ENCODE measurements at places on chromosomes 4 and X. TPM values are rescaled to one million over a fixed set of nuclear protein-coding genes. Genes with fewer than 3 reads are reported as not detected.

GRCh38 chr4:181693517-181693916 lies 549.7 kb upstream of the TENM3 start:
- DNase-seq: no peak

- no peak for DNase-seq
These were observed 33.8 kb upstream of the ADRA2C start for GRCh38 chr4:3732076-3733028.

GRCh38 chr4:39410415-39410814 lies 3.7 kb downstream of the KLB start:
- DNase-seq: no peak

GRCh38 chr4:54155936-54156335 lies 56.0 kb downstream of the GSX2 start:
- no peak for DNase-seq

DNA sequence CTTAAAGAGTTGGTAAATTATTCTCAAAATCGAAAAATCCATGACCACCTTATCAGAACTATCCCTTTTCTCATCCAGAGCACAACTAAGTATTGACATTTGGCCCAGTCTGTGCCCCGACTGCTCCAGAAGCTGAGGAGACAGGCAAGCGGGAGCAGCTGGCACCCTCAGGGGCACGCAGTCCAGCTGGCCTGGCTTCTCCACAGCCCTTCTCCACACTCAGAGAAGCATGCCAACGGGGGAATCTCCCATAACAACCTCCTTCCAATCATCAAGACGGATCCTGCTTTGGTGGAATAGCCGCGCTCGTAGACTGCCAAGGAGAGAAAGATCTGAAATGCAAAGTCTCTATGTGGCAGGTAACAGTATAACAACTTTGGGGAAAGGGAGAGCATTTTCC lies 85.4 kb downstream of the AFAP1 start:
- DNase-seq: no peak

DNA sequence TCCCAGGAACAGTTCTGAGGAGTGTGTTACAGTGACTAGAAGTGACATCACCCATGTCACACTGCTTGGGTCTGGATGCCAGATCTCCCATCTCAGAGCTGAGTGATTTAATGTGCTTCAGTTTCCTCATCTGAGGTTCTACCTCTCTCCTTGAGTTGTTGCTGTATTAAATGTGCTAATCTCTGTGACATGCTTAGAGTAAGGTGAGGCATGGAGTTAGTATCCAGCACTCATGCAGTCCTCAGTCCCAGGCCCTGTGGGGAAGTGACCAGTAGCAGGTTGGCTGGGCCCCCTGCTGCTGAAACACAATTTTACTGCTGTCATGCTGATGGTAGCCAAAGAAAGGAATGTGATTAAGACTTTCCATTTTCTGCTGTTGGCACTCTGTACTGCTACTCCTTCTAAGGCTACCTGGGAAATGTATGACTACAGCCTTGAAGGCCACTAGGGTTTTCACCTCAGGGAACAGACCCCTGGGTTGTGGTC lies 639.6 kb downstream of the MID1IP1 start:
- DNase-seq: no peak

GRCh38 chr4:106034751-106035150 lies 139.5 kb downstream of the NPNT start:
- no peak for DNase-seq

DNA sequence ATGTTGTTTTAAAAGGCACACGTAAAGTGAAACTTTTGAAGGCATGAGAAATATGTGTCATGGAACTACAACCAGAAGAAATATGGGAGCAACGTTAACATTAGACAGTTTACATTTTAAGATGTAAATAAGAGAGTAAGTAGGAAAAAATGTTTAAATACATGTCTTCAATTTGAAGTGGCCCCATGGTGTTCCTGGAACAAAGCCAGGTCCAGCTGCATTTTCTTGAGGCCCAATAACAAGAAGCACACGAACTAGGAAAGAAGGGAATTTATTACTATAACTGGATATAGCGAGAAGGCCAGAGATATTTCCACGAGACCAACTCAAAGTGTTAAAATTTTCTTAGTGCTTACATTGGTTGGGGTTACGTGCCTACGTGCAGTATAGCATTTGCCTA lies 458.1 kb downstream of the KCTD8 start:
- DNase-seq: no peak

DNA sequence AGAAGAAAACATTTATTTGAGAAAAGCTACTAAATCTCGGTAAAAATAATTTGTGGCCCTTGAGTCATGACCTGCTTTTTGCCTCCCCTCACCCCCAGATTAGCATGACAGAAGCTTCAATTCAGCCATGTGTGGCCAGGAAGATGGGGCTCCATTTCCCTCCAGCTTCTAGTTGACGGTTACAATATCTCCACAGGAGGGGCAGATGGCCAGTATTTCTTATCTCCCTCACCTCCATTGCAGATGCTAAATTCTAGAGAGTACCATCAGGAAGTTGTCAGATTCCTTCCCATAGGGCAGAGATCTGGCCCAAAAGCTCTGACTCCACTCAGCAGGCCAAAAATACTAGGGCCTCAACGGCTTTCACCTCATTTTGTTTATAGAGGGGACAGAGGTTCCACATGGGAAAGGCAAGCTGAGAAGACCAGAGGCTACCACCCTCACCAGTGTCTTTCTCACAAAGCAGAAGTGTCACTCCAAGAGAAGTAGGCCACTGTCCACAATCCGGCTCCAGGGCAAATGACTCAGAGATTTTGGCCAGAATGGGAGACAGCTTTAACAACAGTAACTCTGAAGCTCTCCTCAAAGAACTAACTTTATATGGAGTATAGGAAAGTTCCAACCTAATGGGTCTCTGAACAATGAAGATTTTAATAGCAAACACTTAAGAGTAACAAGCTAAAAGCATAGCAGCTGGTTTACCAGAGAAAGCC lies 108.3 kb downstream of the TBC1D19 start:
- no peak for DNase-seq

- DNase-seq: no peak
These were observed 32.2 kb downstream of the MID2 start for GRCh38 chrX:107857837-107858236.

- no peak for DNase-seq
These were observed 9.5 kb upstream of the BMP2K start for GRCh38 chr4:78766650-78767049.

DNA sequence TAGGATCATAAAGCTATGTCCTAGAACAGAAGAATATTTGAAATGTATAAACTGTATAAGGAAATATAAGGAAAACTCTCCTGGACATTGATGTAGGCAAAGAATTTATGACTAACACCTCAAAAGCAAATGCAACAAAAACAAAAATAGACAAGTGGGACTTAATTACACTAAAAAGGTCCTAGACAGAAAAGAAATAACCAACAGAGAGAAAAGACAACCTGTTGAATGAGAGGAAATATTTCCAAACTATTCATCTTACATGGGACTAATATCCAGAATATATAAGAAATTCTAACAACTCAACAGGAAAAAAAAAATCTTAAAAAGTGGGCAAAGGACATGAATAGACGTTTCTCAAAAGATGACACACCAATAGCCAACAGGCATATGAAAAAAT lies 54.4 kb upstream of the PRDX4 start:
- no peak for DNase-seq

DNA sequence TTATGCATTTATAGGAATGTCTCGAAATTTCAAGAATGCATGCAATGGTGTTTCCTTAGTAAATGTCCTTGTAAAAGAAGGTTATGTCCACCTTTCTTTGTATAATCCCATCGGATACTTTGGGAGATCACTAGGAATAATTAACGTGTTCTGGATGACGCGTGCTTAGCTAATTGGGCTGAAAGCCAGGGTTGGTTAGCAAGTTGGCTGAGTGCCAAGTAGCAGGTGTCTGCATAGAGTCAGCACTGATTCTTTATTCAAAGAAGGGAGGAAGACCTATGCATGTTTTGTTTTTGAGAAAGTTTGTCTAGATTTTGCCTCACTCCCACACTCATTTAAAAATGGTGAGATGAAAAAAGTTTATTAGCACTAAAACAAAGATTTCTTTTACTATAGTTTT lies 144.6 kb downstream of the SOX3 start:
- no peak for DNase-seq

DNA sequence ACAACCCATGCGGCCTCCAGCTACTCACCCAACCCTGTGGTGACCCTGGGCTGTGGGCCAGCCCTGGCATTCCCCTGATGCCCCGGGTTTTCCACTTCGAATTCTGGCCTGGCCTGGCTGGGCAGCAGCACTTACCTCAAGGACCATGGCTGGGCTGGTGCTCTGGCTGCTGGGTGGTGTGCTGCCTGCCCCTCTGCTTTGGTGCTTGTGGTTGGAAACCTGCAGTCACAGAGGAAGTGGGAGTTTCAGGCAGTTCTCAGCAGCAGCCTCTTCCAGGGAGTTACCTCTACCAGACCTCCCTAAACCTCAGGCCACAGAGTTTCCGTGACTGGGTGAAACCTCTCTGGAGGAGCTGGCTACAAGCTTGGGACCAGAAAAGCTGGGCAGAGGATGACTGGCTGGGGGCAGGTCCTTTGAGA lies at the start of gene CXCR3:
Gene CXCR3, minus strand, starts transcription at position 209 of the 419 bp plus-strand sequence. Its CDS starts 62 bp downstream, at position 147.
- DNase-seq: peak; percentile 62

DNA sequence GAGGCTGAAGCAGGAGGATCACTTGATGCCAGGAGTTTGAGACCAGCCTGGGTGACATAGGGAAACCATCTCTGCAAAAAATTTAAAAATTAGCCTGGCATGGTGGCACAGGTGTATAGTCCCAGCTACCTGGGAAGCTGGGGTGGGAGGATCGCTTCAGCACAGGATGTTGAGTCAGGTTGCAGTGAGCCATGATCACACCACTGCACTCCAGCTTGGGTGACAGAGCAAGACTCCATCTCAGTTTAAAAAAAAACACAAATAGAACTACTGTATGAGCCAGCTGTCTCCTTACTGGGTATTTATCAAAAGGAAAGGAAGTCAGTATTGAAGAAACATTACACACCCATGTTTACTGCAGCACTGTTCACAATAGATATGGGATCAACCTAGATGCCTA lies 138.7 kb downstream of the RAP1GDS1 start:
- DNase-seq: no peak

TMEM184C gene
- total RNA-seq: 25.9 TPM

ENPP6 gene
- total RNA-seq: not detected

NAT8L gene
- 0.82 TPM for total RNA-seq

MAGEB17 gene
- not detected for total RNA-seq

CLDN22 gene
- not detected for total RNA-seq

EGF gene
- total RNA-seq: 12.3 TPM

CYSLTR1 gene
- 1.6 TPM for total RNA-seq
